Pulmonary artery endothelial cell (primary cell): ENCODE measurements at places on chromosomes 2 and 18. TPM values are rescaled to one million over a fixed set of nuclear protein-coding genes. Genes with fewer than 3 reads are reported as not detected.

The ITGB6 gene
- 0.07 TPM in 2 replicates for total RNA-seq

The SMC6 gene
- total RNA-seq = 36.2 and 39.0 TPM in 2 replicates

The SERPINB11 gene
- not detected in 2 replicates for total RNA-seq

The PSMA8 gene
- not detected in 2 replicates for total RNA-seq
